Chondrocyte (in vitro differentiated cells): ENCODE measurements at places on chromosomes 12 and 14. TPM values are rescaled to one million over a fixed set of nuclear protein-coding genes. Genes with fewer than 3 reads are reported as not detected.

Gene KRT3
- not detected in 3 replicates for total RNA-seq

Gene MBD6
- 66.9 to 86.5 TPM (median 78.4 TPM) in 3 replicates for total RNA-seq

- no peak for DNase-seq
Observed at GRCh38 chr14:53432378-53432802, 279.3 kb upstream of the DDHD1 start.

DNA sequence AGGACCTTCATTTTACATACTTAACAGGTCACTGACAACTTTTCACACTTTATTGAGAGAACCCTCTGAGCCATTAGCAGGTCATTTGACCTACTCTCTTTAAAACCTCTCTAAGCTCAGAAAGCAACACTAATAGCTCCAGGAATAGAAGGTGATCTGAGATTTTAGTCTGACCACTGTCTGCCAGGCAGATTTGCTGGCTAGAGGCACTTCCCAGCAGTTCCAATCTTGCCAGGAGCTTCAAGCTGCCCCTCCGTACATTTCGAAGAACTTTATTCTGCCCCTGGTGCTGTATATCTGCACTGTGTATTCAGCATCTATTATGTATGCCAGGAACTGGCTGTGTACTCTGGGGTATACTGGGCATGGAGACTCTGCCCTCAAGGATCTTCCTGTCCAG lies 56.3 kb downstream of the GPHB5 start:
- DNase-seq = no peak

Gene FLRT2
- total RNA-seq = 170 to 241 TPM (median 227 TPM) in 3 replicates

Gene OR4N2
- total RNA-seq = not detected in 3 replicates

Gene CCNB1IP1
- total RNA-seq = 32.6 to 41.2 TPM (median 34.7 TPM) in 3 replicates

Gene ANGEL1
- total RNA-seq = 8.6 to 13.8 TPM (median 9.6 TPM) in 3 replicates

Gene IQSEC3
- 0.41 TPM in 1 of 3 replicates, not detected in the others for total RNA-seq

Gene SCN8A
- total RNA-seq = 3.8 to 4.4 TPM (median 4.1 TPM) in 3 replicates

Gene ADGRD1
- 1.7 to 4.7 TPM (median 3.5 TPM) in 3 replicates for total RNA-seq

Gene KRT83
- not detected in 3 replicates for total RNA-seq

GRCh38 chr12:4356041-4356327 lies 23.5 kb downstream of the FGF23 start:
- no peak for DNase-seq

Gene LRRK2
- 0.05 to 0.36 TPM (median 0.35 TPM) in 3 replicates for total RNA-seq

Gene UNC119B
- 21.9 to 22.7 TPM (median 22.3 TPM) in 3 replicates for total RNA-seq

Gene GPR84
- total RNA-seq = not detected in 3 replicates

Gene GPR68
- 0.42 to 4.1 TPM (median 0.46 TPM) in 3 replicates for total RNA-seq

GRCh38 chr14:65228956-65229747 lies 126.8 kb upstream of the MAX start:
- DNase-seq = no peak

Gene KRT78
- not detected in 3 replicates for total RNA-seq

Gene NEUROD4
- total RNA-seq = not detected in 3 replicates

- no peak for DNase-seq
Observed at GRCh38 chr12:68805592-68806120, 2.3 kb upstream of the MDM2 start.

- no peak for DNase-seq
Observed at GRCh38 chr14:49492151-49492550, 94.0 kb downstream of the RPS29 start.

- DNase-seq = no peak
Observed at GRCh38 chr14:72588521-72588920, 305.4 kb downstream of the DPF3 start.

GRCh38 chr12:127400221-127400620 lies 866.7 kb upstream of the TMEM132C start:
- no peak for DNase-seq
